Tibial nerve (tissue), 4 donors: ENCODE measurements at places on chromosomes 2 and 18. TPM values are rescaled to one million over a fixed set of nuclear protein-coding genes. Genes with fewer than 3 reads are reported as not detected.
A peak's percentile ranks its signal among the peaks of the same experiment; 100 is the strongest.

The SLC4A3 gene
- 5.1 TPM for total RNA-seq

The SIGLEC15 gene
- total RNA-seq, result not detected

DNA sequence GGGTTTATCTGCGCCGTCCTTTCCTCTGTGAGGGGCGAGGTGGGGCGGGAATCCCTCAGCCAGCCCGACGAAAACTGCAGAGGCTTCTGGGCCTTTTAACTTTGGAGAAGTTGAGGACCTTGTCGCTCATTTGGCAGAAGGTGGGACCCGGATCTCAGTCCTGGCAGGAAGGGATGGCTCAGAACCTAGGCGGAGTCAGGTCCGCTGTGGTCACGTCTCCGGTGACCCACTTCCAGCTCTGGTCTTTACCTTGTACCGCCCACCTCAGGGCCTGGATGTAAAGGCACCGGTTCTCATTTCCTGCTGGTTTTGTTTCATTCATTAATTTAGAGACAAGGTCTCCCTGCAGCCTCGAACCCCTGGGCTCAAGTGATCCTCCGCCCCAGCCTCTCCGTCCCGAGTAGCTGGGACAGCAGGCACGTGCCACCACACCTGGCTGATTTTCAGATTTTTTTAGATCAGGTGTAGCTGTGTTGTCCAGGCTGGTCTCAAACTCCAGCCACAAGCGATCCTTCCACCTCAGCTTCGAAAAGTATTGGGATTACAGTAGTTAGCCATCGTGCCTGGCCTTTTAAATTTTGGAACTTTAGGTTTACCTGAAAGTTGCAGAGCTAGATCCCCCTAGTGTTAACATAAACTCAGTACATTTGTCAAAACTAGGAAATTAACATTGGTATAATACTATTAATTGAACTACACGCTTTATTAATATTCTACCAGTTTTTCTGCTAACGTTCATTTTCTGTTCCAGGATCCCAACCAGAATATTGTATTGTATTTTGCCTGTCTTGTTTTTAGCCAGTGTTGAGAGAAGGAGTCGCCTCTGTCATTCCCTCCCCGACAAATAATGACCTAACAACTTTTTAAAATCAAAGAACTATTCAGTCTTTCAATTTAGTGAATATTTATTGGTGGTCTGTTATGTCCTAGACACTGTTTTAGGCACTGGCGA, 852 bp downstream of the POLI start:
- peak; percentile 18 for DNase-seq

- DNase-seq, result no peak
Observed at GRCh38 chr18:51171625-51172259, 25.7 kb downstream of the MEX3C start.

DNA sequence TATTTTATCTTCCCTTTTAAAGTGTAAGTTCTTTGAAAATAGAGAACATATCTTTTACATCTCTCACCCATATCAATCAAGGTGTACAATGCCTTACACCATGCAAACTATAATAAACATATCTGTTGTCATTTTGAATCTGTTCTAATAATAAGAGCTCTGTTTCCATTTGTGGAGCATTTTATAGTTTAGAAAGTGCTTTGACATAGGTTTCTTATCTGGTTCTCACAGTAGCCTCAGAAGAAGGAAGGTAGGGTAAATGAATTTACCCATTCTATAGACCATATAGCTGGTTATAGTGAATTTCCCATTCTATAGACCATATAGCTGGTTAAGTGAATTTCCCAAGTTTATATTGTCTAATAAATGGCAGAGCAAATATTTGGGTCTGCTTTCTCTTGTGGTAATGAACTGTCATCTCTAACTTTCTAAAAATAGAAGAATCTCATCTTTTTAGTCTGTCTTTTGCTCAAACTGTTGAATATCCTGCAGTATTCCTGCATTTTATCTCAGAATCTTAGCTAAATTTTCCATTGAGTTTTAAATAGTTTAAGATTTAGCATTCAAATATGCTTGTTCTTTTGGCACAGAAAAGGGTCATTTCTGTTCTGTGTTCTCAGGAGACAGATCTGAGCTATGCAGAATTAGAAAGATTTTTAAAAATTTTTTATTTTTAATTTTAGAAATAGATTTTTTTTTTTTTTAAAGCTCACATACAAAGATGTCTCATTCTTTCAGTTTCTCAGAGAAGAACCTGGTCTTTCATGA, 80.7 kb upstream of the STON1 start:
- DNase-seq, result no peak

GRCh38 chr2:160229591-160229990, 29.5 kb upstream of the ITGB6 start:
- DNase-seq, result no peak

- no peak for DNase-seq
Observed at GRCh38 chr2:102424754-102425153, 1.8 kb downstream of the IL18RAP start.

GRCh38 chr2:104787298-104788065, 66.4 kb upstream of the POU3F3 start:
- no peak for DNase-seq

GRCh38 chr2:27400348-27401135, 8.8 kb downstream of the PPM1G start:
- no peak for DNase-seq
